ENCODE measurements at places on chromosomes 2 and 18.

GRCh38 chr18:40259115-40259835 lies 1695.8 kb upstream of the PIK3C3 start:
- DNase-seq: no peak

GRCh38 chr2:202382684-202383083 lies 6.6 kb downstream of the BMPR2 start:
- DNase-seq: no peak

GRCh38 chr18:37604032-37604431 lies 38.4 kb upstream of the CELF4 start:
- DNase-seq: no peak

- no peak for DNase-seq
Observed at GRCh38 chr2:102735416-102736109, 26.3 kb upstream of the TMEM182 start.

DNA sequence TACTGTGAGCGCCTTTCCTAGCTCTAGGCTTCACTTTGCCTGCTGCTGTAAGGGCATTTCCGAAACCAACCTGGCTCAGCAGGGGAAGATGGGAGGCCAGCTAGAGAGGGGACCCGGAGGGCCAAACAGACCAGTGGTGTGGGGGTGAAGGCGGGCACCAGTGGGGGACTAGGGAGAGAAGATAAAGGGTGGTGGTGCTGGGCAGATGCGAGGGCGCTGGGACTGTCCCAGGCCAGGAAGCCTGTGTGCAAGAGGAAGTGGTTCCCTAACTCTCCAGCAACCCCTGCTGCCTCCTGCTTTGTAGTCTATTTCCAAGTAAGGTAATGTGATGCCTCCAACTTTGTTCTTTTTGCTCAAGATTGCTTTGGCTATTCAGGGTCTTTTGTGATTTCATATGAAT lies 73.1 kb downstream of the DNAH7 start:
- DNase-seq: no peak

- no peak for DNase-seq
Observed at GRCh38 chr18:49847524-49847923, 34.2 kb upstream of the ACAA2 start.

GRCh38 chr2:240387325-240387668 lies 48.2 kb upstream of the GPC1 start:
- no peak for DNase-seq

DNA sequence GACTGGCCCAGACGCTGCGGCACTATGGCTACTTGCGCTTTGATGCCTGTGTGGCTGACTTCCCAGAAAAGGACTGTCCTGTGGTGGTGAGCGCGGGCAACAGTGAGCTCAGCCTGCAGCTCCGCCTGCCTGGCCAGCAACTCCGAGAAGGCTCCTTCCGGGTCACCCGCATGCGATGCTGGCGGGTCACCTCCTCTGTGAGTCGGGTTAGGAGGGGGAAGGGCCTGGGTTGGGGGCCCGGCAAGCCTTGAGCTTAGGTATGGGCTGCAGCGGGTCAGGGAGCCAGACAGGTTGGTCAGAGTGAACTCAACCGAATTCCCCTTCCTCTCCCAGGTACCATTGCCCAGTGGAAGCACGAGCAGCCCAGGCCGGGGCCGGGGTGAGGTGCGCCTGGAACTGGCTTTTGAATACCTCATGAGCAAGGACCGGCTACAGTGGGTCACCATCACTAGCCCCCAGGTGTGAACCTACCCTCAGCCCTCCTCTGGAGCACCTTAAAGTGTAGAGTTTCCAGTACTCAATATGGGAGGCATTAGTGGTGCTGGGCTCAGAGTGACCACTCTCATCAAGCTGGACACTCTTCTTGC lies 4.9 kb downstream of the ZNF513 start:
- no peak for DNase-seq

GRCh38 chr2:238710032-238710735 lies 137.7 kb upstream of the TWIST2 start:
- no peak for DNase-seq

GRCh38 chr2:71894261-71894660 lies 253.4 kb downstream of the CYP26B1 start:
- DNase-seq: no peak

- DNase-seq: no peak
Observed at GRCh38 chr2:177930916-177931315, 141.7 kb downstream of the PDE11A start.

GRCh38 chr18:70688286-70688685 lies 399.4 kb downstream of the SOCS6 start:
- no peak for DNase-seq

DNA sequence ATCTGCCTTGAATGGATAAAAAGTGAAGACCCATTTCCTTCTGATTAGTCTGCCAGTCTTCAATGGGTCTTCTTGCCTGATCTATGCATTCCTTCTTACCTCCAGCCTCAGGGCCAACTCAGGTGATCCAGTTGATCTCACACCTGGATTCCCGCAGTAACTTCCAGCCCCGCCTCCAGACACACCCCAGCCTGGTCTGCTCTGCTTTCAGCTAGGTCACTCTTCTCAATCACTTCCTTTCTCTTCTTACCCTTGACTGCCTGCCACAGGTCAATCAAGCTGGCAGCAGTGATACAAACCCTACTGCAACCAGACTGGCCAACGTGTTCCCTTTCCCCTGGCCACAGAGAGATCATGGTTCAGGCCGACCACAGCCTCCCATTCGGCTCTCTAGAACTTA lies 263.6 kb downstream of the ZNF516 start:
- no peak for DNase-seq

- DNase-seq: no peak
Observed at GRCh38 chr18:12991821-12992179, 638 bp downstream of the CEP192 start.

GRCh38 chr18:306608-307255 lies 38.9 kb upstream of the THOC1 start:
- DNase-seq: no peak

DNA sequence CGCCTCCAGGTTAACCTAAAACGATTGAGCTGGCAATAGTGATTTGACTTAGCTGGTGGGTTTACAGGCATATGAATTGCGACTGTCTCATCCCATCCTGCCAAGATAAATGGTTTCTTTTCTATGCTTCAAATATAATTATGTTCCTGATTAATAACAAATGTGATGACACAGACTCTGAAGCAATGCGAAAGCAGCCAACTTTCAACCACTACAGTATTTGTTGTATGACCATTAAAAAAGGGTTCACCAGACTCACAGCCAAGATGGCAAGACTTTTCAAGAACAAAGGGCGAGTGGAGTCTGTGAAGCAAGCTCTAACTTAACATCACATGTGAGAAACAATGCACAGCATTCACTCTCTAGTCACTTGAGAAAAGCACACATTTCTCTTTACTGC lies 186.6 kb downstream of the PID1 start:
- no peak for DNase-seq

GRCh38 chr2:130891966-130892365 lies 55.3 kb downstream of the ARHGEF4 start:
- DNase-seq: no peak

GRCh38 chr2:144477281-144477956 lies 42.5 kb downstream of the ZEB2 start:
- DNase-seq: no peak

- DNase-seq: no peak
Observed at GRCh38 chr2:105072039-105072438, 34.2 kb downstream of the MRPS9 start.

- no peak for DNase-seq
Observed at GRCh38 chr2:88187038-88187676, 17.0 kb downstream of the THNSL2 start.

DNA sequence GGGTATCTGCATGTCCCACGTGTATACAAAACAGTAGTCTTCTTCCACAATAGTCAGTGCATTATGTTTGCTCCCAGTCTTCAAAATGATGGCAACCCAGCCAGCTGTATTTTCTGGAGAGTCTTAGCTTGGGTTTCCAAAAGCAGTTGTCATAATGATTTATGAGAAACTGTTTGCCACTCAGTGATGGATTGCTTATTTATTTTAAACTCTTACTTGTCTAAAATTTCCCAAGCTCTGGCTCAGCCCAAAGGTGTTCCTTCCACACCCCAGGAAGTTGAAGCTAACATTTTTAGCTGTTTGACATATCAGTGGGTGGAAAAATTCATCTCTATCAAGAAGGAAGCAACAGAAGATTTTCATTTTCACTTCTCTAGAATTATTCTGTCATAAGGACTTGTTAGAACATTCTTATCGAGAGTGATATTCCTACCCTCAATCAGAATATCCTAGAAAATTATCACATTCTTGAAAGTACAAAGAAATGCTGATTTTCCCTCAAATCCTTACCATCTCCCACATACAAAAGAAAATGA lies 78.8 kb downstream of the ASAP2 start:
- no peak for DNase-seq

DNA sequence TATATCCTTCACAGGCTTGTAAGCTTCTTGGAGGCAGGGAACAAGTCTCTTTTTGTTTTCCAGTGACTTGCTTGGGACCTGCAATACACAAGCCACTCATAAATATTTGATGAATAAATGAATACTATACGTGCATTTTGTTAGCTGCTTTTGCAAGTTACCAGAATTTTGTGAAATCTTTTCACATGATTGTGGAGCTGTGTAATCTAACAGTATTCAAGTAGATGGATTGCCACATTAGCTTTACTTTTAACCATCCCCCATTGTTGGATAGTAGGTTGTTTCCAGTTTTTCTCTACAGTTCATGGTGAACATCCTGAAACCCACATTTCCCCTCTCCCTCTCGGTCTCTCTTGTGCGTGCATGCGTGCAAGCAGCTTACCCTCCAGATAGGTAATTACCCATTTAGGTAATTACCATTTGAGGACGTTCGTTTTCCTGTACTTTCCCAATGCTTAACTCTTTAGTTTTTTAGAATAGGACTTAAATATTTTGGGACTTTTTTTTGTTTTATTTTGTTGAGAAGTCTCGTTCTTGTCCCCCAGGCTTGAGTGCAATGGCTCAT lies 12.5 kb downstream of the ZNF407 start:
- no peak for DNase-seq

- no peak for DNase-seq
Observed at GRCh38 chr2:207157731-207158130, 8.0 kb downstream of the KLF7 start.

- no peak for DNase-seq
Observed at GRCh38 chr2:180905002-180905401, 75.4 kb upstream of the UBE2E3 start.

- no peak for DNase-seq
Observed at GRCh38 chr2:216047397-216047796, 34.0 kb upstream of the MREG start.

GRCh38 chr2:64202206-64202845 lies 58.1 kb upstream of the PELI1 start:
- no peak for DNase-seq

GRCh38 chr2:89763254-89763580 lies 1071.7 kb downstream of the RPIA start:
- no peak for DNase-seq

DNA sequence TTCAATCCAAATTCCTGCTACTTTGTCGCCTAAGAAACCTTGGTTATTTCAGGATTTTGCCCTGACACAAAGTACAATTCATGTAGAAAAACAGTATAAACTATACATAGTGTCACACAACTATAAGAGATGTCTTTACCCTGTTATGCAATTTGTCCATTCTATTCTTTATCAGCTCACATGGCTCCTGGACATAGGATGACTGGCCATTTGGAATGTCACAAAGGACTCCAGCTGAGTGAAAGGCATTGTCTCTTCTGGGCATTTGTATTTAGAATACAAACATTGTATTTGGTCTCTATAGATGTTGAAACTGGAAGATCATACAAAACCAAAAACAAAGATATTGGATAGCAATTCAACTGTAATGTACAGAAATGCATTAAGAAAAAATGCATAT lies 944.6 kb upstream of the LRRTM1 start:
- DNase-seq: no peak

- DNase-seq: no peak
Observed at GRCh38 chr2:121917143-121917542, 161.7 kb downstream of the TSN start.

- no peak for DNase-seq
Observed at GRCh38 chr2:43178055-43178598, 48.3 kb downstream of the ZFP36L2 start.

GRCh38 chr2:113230531-113230930 lies 48.2 kb downstream of the PAX8 start:
- DNase-seq: no peak

- no peak for DNase-seq
Observed at GRCh38 chr18:41700416-41700815, 254.6 kb upstream of the PIK3C3 start.

GRCh38 chr2:145018502-145018901 lies 498.6 kb upstream of the ZEB2 start:
- no peak for DNase-seq

DNA sequence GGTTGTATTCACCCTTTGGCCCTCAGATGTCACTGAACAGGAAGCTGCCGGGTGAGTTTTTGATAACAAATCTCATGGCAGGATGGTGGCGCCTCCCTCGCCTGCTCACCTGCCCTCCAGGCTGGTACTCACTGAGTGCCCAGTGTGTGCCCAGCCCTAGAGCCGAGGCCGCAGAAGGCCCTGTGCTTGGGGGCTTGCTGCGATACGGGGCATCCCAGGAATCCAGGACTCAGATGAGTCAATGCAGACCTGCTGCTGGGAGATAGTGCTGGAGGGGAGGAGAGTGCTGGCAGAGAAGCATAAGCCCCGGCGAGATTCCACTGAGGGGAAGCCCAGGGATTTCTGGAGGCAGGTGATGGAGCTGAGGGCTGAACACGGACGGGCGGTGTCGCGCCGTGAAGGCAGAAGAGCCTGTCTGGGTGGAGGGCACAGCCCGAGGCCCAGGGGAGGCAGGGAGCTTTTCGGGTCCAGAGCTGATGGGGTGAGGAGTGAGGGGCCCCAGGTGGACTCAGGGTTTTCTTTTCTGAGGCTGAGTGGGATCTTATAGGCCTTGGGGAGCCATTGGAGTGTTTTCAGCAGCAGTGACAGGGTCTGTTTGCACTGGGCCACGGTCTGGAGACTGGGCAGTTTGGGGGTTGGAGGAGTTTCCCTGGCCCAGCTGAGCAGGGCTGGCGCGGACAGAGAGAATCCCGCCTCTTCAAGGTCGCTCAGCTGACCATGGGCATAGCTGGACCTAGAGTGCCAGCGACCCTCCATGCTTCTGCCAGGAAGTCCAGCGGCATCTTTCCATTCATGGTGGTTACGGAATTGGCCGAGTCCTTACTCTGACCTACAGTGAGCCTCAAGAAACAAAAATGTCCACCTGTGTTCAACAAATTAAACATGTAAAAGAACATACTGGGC lies 35.5 kb downstream of the LDLRAD4 start:
- no peak for DNase-seq

GRCh38 chr2:202592566-202592965 lies 42.2 kb upstream of the FAM117B start:
- DNase-seq: no peak

DNA sequence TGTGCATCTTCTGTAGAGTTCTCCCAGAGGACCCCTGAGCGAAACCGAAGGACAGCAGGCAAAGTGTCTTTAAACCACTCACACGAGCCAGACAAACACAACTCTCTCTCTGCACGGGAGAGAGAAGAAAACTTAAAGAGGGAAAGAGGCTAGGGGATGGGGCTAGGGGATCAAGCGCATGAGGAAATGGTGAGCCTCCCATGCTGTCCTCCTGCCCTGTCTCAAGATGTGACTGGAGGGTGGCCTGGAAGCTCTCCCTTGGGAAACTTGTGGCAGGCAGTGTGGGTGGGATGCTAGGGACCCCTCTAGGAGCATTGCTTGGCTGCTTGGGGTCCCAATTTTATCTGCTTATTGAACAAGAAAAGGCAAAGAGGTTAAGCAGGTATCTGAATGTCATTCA lies 44.5 kb downstream of the CYP26B1 start:
- no peak for DNase-seq
